ENCODE measurements at places on chromosomes 7 and 10. TPM values are rescaled to one million over a fixed set of nuclear protein-coding genes. Genes with fewer than 3 reads are reported as not detected.

ACSM6 gene
- total RNA-seq: not detected

ZNF503 gene
- 19.7 TPM for total RNA-seq

RPEL1 gene
- not detected for total RNA-seq

MUC12 gene
- total RNA-seq: 0.23 TPM

ALOX5 gene
- total RNA-seq: not detected

PIK3CG gene
- 0.03 TPM for total RNA-seq

DPYSL4 gene
- 52.0 TPM for total RNA-seq

KCND2 gene
- total RNA-seq: 4.9 TPM

HOGA1 gene
- total RNA-seq: 1.4 TPM

SYPL1 gene
- 90.4 TPM for total RNA-seq

ASIC3 gene
- total RNA-seq: 0.26 TPM

TRPV6 gene
- total RNA-seq: not detected

SPDYE8 gene
- total RNA-seq: not detected

BMPER gene
- total RNA-seq: 18.8 TPM

ALDH18A1 gene
- total RNA-seq: 183 TPM

TMEM176B gene
- total RNA-seq: not detected

CCDC3 gene
- 64.4 TPM for total RNA-seq

AS3MT gene
- 5.0 TPM for total RNA-seq

SPDYE18 gene
- total RNA-seq: 0.20 TPM

ASZ1 gene
- total RNA-seq: not detected

OIT3 gene
- total RNA-seq: 0.03 TPM

Measured in smooth muscle cell of the pulmonary artery (primary cell).